Naive thymus-derived CD4-positive, alpha-beta T cell (primary cell): ENCODE measurements at places on chromosomes 3 and 15. TPM values are rescaled to one million over a fixed set of nuclear protein-coding genes. Genes with fewer than 3 reads are reported as not detected.
A peak's percentile ranks its signal among the peaks of the same experiment; 100 is the strongest.

Gene LINGO1
- total RNA-seq = not detected

Gene PPM1M
- total RNA-seq = 80.8 and 81.0 TPM in 2 replicates

Gene SLC28A2
- total RNA-seq = not detected

Gene PAQR5
- total RNA-seq = not detected

Gene VIPR1
- 8.0 and 8.2 TPM in 2 replicates for total RNA-seq

Gene SLC4A7
- total RNA-seq = 34.9 TPM

Gene NAALADL2
- 0.76 TPM for total RNA-seq

Gene CD200R1L
- total RNA-seq = not detected

Gene CRYGS
- total RNA-seq = 11.4 TPM

Gene INKA1
- 2.0 TPM for total RNA-seq

Gene IMPG2
- total RNA-seq = 0.73 TPM

Gene PLXNA1
- 7.8 TPM for total RNA-seq

DNA sequence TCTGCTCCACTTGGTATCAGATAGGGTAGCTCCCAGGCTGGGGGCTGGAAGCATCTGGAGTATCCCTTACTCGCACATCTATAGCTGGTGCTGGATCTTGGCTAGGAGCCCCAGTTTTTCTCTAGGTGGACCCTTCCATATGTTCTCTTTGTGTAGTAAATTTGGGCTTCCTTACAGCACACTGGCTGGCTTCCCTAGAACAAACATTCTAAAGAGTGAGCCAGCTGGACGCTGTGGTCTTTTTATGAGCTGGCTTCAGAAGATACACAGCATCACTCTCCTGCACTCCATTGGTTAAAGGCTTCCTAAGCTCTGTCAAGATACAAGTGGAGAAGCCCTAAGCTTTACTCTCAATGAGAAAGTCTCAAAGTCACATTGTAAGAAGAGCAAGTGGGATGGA lies 322.1 kb downstream of the WDR72 start:
- DNase-seq = no peak

DNA sequence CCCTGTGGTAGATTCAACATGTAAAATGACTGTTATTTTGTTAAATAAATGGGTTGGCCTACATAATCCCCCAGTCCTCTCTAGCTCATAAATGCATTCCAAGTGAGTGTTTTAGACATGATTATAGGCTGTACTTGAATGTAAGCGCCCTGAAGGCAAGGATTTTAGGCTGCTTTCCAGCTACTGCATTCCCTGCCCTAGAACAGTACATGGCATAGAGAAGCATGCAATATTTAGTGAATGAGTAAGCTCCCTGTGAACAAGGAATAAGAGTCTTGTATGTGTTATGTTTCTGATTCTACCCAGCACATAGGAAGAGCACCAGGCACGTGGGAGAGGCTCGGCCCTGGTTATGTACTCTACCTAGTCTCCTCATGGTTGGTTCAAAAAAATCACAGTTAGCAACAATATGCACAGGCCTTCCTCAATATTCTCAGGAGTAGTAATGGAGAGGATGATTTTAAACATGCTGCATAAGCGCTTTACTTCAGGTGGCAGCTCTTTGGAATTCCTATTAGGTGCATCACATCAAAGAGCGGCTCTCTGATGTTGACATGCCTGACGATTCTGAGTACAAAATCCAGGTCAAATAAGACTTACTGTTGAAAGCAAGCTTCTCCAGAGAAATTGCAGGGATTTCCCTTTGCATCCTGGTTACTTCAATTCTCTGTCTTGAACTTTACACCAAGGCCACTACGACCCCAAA lies 456.6 kb downstream of the MAGI1 start:
- DNase-seq = no peak

- no peak for DNase-seq
These were observed 25.1 kb upstream of the BCL2L10 start for GRCh38 chr15:52137432-52138357.

DNA sequence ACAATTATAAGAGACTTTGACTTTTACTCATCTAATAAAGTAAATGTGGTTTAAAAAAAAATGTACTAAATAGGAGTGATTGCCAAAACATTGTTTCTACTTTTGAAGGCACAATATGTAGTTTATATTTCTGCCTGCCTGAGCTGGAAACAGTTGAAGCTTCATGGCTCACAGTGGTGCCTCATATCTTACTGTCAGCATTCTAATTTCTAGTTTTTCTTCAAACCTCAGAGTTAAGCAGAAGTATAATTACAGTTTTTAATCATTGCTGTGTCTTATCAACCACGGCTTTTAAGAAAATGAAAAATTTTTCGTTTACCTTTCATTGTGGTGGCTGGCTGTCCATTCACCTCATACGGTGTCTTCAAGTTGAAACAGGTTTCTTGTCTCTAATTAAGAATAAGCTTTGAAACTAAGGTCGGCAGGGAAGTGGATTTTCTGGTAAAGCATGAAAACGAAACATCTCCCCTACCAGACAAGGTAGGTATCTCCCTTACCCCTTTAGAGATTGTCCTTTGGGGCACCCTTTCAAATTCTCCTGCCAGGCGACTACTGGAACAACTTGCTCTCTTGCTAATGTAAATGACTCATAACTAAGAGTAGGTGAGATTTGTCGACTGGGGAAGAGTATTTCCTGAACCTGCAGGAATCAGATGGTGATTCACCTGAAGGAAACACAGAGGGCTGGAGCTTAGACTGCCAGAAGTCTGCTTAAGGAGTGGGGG lies at the start of gene GPR87:
Gene GPR87 (minus strand): TSS at position 554 of the 725 bp plus-strand sequence. CDS start 16,720 bp downstream, outside the sequence.
- DNase-seq = no peak

DNA sequence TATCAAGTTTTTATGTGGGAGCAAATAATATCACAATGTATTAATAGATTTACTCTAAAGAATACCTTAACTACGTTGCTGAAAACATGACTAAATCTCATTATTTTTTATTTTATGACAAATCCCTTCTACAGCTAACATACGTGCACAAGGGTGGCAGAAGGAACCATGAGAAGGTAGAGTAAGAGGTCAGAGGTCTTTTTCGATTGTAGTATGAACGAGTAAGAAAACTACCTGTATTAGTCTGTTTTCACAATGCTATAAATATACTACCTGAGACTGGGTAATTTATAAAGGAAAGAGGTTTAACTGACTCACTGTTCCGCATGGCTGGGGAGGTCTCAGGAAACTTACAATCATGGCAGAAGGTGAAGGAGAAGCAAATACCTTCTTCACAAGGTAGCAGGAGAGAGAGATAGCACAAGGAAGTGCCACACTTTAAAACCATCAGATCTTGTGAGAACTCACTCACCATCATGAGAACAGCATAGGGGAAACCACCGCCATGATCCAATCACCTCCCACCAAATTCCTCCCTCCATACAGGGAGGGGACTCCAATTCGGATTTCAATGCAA lies 95.3 kb downstream of the SUCLG2 start:
- no peak for DNase-seq

- no peak for DNase-seq
These were observed 17.0 kb downstream of the BCL2A1 start for GRCh38 chr15:79953951-79954444.

DNA sequence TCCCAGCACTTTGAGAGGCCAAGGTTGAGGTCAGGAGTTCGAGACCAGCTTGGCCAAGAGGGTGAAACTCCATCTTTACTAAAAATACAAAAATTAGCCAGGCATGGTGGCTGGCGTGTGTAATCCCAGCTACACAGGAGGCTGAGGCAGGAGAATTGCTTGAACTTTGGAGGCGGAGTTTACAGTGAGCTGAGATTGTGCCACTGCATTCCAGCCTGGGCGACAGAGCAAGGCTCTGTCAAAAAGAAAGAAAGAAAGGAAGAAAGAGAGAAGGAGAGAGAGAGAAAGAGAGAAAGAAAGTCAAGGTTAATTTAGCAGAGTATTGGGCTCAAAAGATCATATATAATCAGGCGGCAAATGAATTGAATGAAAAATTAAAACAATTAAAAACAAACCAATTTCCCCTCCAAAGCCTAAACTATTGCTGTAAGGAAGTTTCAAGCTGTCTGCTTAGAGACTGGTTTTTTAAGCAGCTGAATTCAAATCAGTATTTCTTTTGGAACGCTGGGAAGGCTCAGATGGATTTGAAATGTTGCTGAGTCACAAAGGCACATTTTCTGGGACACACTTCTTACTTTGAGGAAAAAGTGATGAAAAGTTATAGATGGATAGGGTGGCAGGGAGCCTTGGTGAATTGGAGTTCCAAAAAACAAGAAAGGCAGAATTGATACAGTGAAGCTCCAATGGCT lies 81.3 kb upstream of the BHLHE40 start:
- DNase-seq = no peak

- DNase-seq = no peak
These were observed 189.6 kb downstream of the XXYLT1 start for GRCh38 chr3:195081242-195081963.

DNA sequence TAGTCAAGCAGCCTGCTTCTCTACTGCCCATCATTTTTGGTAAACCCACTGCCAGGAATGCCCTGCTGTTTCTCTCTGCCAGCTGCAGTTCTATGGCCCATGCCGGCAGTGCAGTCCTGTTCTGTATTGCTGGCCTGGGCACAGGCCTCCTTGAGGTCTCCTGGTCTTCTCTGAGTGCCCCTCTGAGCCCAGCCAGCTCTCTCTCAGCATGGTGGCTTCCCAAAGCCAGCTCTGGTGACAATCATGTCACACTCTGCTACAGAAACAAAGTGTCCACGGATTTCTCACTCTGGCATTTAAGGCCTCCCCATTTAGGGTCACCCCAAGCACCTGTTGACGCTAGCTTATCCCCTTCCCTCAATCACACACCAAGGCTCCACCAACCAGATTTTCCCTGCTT lies 24.5 kb downstream of the SRPRB start:
- no peak for DNase-seq

GRCh38 chr15:66287461-66288057 lies 5.8 kb upstream of the DIS3L start:
- DNase-seq = peak; percentile 27

GRCh38 chr3:177673112-177673914 lies 476.0 kb upstream of the TBL1XR1 start:
- no peak for DNase-seq

- DNase-seq = peak; percentile 43
These were observed 644 bp upstream of the NGLY1 start for GRCh38 chr3:25783661-25784512.

DNA sequence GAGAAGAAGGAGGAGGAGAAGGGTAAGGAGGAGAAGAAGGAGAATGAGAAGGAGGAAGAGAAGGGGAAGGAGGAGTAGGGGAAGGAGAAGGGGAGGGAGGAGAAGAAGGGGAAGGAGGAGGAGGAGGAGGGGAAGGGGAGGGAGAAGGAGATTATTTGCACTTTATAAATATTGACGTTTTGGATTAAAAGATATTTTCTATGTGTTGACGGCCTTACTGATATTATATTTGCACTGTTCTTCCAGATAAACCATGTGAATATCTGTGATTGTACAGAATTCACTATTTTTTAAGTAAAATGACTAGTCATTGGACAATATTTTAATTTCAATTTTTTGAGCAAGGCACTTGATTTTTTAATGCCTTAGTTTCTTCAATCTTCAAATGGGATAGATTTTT lies 310.5 kb upstream of the DNAJC19 start:
- DNase-seq = no peak

- DNase-seq = no peak
These were observed 98.6 kb downstream of the RPL39L start for GRCh38 chr3:187040516-187041361.

DNA sequence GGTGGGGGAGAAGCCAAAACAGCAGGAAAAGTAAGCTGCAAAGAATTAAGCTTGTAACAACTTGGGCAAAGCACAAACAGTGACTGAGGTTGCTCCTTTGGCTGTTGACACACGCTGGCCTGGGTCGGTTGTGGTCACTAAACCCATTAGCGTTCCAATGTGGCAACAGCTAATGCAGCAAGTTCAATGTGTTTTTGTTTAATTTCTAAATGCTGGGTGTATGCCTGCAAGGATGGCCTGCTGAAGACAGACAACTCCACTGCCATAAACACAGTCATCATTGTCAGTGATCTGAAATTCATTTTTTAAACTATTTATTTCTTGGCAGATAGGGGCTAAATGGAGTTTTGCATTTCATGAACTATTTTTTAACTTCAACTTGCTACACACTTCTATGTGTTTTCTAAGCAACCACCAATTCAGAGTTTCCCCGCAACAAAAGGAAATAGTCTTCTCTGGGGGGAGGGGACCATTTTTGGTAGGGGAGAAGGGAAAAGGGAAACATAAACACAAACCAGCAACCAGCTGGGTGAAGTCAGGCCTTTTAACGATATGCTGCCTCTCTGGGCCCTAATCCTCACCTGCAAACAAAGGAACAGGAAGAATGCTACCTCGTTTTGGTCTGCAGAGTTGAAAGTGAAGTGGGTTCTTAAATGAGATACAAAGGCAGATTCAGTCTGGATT lies 34.8 kb upstream of the WNT5A start:
- no peak for DNase-seq

DNA sequence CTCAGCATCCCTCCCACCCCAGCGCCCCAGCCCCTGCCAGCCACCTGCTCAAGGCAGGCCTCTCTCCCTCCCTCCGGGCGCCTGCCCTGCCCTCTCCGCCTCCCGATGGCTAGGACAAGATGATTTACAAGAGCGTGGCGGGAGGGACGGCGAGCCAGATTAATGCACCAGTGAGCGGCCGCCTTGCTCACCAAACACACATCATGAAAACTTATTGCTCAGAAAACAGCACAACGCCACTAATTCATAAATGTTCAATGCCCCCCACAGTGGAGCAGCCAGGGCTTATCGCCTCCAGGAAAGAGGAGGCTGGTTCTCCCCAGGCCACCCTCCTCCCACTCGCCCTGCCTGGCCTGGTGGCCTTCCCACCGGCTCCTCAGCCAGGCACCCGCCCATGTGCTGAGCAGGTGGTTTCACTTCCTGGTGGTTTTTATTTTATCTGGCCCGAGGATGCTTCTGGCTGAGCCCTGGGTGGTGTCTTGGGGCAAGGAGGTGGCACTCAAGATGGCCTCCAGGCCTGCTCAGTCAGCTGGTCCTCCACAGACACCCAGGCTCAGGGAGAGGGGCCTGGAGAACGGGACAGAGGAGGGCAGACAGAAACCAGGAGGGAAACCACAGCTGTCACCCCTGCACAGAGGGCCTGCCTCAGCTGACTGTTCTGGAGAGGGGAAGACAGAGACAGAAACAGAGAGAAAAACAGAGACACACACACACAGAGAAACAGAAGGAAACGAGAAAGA lies 284.9 kb downstream of the UACA start:
- DNase-seq = no peak

DNA sequence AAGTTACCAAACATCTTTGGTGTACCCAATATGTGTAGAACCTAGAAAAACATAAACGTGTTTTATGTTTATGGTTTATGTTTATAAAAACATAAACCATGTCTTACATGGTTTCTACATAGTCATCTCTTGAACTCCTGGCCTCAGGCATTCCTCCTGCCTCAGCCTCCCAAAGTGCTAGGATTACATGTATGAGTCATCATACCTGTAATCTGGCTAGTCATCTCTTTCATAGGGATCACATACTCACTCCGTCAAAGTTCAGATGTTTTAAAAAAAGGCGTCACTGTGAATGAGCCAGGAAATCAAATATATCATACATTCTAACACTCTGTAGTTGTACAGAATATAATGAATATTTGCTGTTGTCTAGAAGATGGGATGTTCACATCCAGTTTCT lies 178.6 kb downstream of the CPNE4 start:
- DNase-seq = no peak

DNA sequence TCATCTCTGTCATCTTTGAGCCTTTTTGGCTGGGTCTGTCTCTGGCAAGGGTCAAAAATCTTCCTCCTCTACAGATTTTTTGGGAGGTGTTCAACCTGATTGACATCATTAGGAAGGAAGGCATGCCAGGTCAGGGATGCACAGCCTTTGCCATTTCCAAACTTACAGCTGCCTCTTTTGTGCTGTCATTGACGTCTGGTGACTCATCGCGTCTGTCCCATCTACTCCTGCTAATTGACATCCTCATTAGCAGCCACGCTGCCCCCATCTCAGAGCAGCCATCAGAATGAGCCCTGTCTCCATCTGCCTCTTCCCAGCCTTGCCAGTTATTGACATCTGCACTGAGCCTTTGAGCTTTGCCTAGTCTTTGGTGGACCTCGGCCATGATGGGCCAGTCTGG lies 53.0 kb downstream of the PDIA5 start:
- no peak for DNase-seq
